ENCODE measurements at places on chromosomes 2 and 18. TPM values are rescaled to one million over a fixed set of nuclear protein-coding genes. Genes with fewer than 3 reads are reported as not detected.

- no peak for DNase-seq
Measured at GRCh38 chr18:64110692-64111480, 38.0 kb downstream of the LINC00305 start.

- DNase-seq, result no peak
Measured at GRCh38 chr18:49632588-49632987, 70.7 kb downstream of the LIPG start.

Gene KCNJ3
- 27.5 TPM for total RNA-seq

Gene TAF4B
- total RNA-seq, result 2.2 TPM

All from left cardiac atrium (tissue), 4 donors.